ENCODE measurements at places on chromosomes 5 and 9.

DNA sequence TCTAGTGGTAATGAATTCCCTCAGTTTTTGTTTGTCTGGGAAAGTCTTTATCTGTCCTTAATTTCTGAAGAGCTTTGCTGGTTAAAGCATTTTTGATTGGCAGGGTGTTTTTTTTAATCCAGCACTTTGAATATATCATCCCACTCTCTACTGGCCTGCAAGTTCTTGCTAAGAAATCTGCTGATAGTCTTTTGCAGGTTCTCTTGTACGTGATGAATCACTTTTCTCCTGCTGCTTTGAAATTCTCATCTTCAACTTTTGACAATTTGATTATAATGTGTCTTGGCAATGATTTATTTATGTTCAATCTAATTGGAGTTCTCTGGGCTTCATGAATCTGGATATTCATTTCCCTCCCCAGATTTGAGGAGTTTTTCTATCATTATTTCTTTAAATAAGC lies 8.1 kb upstream of the TMEM215 start:
- DNase-seq: no peak

GRCh38 chr9:34485822-34486221 lies 27.2 kb downstream of the DNAI1 start:
- DNase-seq: no peak

DNA sequence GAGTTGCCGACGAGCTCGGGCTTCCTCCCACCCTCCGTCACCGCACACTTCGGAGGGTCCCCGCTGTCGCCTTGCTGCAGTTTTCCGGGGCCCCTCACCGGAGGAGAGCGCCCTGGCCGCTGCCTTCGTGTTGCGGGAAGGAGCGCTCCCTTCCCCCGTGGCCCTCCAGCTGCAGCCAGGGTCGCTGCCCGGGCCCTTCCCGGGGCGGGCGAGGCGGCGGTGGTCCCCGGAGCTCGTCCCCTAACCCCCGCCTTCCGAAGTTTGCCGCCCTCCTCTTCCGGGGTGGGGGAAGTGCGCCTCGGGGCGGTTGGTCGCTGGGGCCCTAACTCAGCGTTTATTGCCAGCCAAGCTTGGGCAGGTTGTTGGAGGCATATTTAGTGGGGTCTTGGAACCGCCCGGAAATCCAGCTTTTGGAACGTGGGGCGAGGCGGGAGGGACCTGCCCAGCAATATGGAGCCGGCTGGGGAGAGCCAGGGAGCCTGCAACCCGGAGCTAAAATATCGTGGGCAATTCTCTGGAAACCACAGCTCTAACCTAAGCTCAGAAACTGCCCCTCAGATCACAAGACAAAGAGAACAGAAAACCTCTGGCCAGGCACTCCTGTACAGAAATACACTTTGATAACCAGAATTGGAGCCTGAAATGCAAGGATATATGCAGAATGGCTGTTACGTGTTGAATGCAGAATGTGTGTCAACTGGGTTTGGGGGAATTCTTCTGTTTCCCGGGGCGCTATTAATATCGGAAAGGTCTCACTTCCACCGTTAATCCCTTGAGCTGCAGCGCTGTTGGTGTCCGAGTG lies 890 bp downstream of the PIK3R1 start:
- peak; percentile 35 for DNase-seq

- no peak for DNase-seq
Measured at GRCh38 chr9:90832261-90832660, 30.6 kb downstream of the SYK start.

GRCh38 chr5:38607930-38608564 lies 51.6 kb upstream of the LIFR start:
- no peak for DNase-seq

All from activated CD4-positive, alpha-beta T cell treated with anti-CD3 and anti-CD28 coated beads for 4 hours (primary cell).